ENCODE measurements at places on chromosomes 3 and 15. TPM values are rescaled to one million over a fixed set of nuclear protein-coding genes. Genes with fewer than 3 reads are reported as not detected.

Gene DUOXA1
- total RNA-seq: 0.07 TPM

Gene FOXB1
- total RNA-seq: not detected

Gene SCAMP5
- 1.6 TPM for total RNA-seq

Gene KLHL6
- total RNA-seq: under 0.01 TPM

Gene SLC22A14
- 0.66 TPM for total RNA-seq

Gene CDCP1
- total RNA-seq: 87.6 TPM

All from smooth muscle cell of the pulmonary artery (primary cell).